Suppressor macrophage (primary cell): ENCODE measurements at places on chromosomes 4 and X.

GRCh38 chr4:38150766-38151165 is 190.6 kb downstream of the PTTG2 start:
- no peak for DNase-seq

DNA sequence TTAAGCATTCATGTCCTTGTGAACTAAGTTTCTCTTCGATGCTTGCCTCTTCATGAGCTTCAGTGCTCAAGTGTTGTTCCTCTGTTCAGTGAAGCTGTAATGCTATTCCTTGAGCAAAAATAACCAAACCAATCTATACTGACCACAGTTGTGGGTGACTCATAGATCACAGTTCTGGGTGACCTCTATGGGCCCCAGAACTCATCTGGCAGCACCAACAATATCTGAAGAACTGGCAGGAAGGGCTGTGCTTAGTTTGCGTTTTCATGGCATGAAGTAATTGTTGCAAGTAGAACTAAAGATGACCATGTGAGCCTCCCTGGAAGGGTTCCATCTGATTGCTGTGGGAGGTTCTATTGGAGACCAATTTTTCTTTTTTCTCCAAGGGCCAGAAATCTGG is 106.2 kb downstream of the CCNG2 start:
- DNase-seq, result no peak

- DNase-seq, result no peak
Measured at GRCh38 chr4:113687067-113687718, 74.3 kb downstream of the CAMK2D start.

GRCh38 chr4:38084877-38085711 is 124.9 kb downstream of the PTTG2 start:
- DNase-seq, result no peak

DNA sequence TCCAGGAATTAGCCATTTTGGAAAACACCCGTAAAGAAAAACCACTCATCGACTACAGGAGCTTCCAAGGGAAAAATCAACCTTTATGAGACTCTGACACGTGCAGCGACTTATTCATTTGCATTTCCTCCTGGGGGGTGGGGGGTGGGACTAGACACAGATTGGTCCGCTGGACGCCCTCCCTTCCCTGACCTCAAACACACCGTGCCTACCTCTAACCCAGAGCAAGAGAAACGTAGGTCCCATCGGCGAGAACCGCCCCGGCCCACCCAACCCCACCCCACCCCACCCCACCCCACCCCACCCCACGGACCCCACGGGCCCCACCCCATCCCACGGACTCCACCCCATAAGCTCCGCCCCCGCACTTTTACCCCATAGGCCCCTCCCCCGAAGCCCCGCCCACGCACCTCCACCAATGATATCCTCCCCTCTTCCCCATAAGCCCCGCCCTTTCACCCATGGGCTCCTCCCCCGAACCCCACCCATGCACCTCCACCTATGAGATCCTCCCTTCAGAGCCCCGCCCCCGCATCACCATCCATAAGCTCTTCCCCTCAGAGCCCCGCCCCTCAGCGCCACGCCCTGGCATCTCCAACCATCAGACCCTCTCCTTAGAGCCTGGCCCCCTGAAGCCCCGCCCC is 1.1 kb downstream of the GTPBP6 start:
- DNase-seq, result no peak

- no peak for DNase-seq
Measured at GRCh38 chr4:139152249-139152648, 24.8 kb downstream of the ELF2 start.

- no peak for DNase-seq
Measured at GRCh38 chrX:100417681-100418080, 7.6 kb upstream of the PCDH19 start.

- no peak for DNase-seq
Measured at GRCh38 chr4:173685831-173686210, 155.8 kb upstream of the HAND2 start.
